ENCODE measurements at places on chromosomes 6 and 20. TPM values are rescaled to one million over a fixed set of nuclear protein-coding genes. Genes with fewer than 3 reads are reported as not detected.

ZBTB46 gene
- total RNA-seq: 6.0 TPM

FAXC gene
- 2.1 TPM for total RNA-seq

RAMACL gene
- total RNA-seq: 1.1 TPM

HMGA1 gene
- total RNA-seq: 99.0 TPM

OPRL1 gene
- total RNA-seq: not detected

- H3K27me3 ChIP-seq: no peaks in the 10 kb centered on the region
- H3K4me3 ChIP-seq: no peak overlapping the region
- H3K27ac ChIP-seq: no peak overlapping the region
- H3K4me1 ChIP-seq: no peaks in the 10 kb centered on the region
- no peaks in the 10 kb centered on the region for H3K36me3 ChIP-seq
Observed at GRCh38 chr6:86331265-86331840, 606.0 kb upstream of the HTR1E start.

DNA sequence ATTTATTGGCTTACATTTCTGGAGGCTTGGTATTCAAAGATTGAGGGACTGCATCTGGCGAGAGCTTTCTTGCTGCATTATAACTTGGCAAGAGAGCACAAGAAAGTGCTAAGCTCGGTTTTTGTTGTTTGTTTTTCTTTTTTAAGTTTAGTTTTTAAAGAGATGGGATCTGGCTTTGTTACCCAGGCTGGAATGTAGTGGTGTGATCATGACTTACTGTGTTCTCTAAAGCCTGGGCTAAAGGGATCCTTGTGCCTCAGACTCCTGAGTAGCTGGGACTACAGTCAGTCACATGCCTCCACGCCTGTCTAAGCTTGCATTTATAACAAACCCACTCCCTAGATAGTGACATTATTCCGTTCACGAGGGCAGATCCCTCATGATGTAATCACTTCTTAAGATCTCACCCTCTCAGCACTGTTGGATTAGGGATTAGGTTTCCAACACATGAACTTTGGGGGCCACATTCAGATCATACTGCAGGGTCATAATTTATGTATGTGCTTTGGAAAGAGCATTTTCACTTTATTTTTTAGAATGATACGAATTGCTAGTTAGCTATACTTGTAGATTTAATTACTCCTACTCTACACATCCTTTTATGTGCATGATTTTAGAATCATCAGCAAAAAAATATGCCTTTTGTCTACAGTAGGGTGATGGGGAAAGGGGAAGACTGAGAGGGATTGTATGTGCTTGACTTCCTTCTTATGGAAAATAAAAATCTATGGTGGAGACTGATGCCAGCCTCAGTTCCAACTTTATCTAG lies 167.8 kb downstream of the JARID2 start:
- no peak overlapping the region for H3K27ac ChIP-seq
- DNase-seq: no peak
- H3K36me3 ChIP-seq: no peaks in the 10 kb centered on the region
- no peaks in the 10 kb centered on the region for H3K27me3 ChIP-seq

- no peak for DNase-seq
- H3K36me3 ChIP-seq: no peaks in the 10 kb centered on the region
- no peak overlapping the region for H3K4me3 ChIP-seq
- no peaks in the 10 kb centered on the region for H3K4me1 ChIP-seq
- no peaks in the 10 kb centered on the region for H3K27me3 ChIP-seq
Observed at GRCh38 chr6:100731411-100731810, 149.7 kb downstream of the ASCC3 start.

DNA sequence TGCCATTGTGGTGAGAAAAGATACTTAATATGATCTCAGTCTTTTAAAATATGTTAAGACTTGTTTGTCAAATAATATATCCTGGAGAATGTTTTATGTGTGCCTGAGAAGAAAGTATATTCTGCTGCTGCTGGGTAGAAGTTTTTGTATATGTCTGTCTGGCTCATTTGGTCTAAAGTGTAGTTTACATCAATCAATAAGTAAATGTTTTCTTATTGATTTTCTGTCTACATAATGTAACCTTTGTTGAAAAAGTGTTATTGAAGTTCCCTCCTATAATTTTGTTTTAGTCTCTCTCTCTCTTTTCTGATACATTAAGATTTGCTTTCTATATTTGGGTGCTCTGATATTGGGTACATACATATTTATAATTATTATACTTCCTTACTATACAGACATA lies 201.2 kb downstream of the THBS2 start:
- H3K4me3 ChIP-seq: no peak overlapping the region
- H3K4me1 ChIP-seq: no peaks in the 10 kb centered on the region
- no peak for DNase-seq
- H3K27me3 ChIP-seq: no peaks in the 10 kb centered on the region
- no peak overlapping the region for H3K27ac ChIP-seq

DNA sequence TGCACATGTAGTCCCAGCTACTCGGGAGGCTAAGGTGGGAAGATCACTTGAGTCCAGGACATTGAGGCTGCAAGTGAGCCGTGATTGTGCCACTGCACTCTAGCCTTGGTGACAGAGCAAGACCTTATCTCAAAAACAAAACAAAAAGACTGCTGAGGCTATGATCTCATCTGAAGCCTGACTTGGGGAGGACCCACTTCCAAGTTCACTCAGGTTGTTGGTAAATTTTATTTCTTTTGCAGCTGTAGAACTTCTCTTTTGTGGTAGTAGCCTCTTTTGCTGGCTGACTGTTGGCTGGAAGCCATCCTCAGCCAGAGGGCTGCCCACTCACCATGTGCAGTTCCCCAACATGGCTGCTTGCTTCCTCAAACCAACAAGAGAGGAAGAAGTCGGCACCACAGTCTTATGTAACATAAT lies 36.8 kb upstream of the ME1 start:
- no peak overlapping the region for H3K27ac ChIP-seq
- H3K4me1 ChIP-seq: no peaks in the 10 kb centered on the region
- H3K27me3 ChIP-seq: no peaks in the 10 kb centered on the region
- H3K4me3 ChIP-seq: no peak overlapping the region

DNA sequence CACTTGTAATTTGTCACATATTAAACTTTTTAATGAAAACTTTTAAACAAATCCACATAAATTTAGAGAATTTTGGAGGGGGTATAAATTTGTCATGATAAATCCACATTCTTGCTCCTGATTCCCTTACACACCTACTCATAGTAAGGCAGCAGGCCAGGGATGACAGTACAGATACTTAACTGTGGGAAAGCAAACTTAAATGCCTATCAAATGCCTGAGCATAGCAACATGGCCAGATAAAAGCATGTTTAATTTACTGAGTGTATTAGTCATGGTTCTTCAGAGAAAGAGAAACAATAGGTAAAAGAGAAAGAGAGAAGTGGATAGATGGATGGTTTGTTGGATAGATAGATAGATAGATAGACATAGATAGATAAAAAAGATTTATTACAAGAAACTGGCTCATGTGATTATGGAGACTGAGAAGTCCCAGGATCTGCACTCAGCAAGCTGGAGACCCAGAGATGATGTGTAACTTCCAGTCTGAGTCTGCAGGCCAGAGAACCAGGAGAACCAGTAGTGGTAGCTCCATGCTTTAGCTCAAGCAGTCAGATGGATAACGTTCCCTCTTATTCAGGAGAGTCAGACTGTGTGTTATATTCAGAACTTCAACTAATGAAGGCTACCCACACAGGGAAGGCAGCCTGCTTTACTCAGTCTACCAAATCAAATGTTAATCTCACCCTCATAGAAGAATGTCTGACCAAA lies 15.9 kb upstream of the ADGRF1 start:
- no peak overlapping the region for H3K27ac ChIP-seq
- no peaks in the 10 kb centered on the region for H3K27me3 ChIP-seq
- H3K4me1 ChIP-seq: no peaks in the 10 kb centered on the region
- no peak overlapping the region for H3K4me3 ChIP-seq
- DNase-seq: no peak
- no peaks in the 10 kb centered on the region for H3K36me3 ChIP-seq
